NCI-H1436 treated with DMSO at 0.1 percent for 48 hours (cell line): ENCODE measurements at places on chromosomes 7 and 10.
A peak's percentile ranks its signal among the peaks of the same experiment; 100 is the strongest.

DNA sequence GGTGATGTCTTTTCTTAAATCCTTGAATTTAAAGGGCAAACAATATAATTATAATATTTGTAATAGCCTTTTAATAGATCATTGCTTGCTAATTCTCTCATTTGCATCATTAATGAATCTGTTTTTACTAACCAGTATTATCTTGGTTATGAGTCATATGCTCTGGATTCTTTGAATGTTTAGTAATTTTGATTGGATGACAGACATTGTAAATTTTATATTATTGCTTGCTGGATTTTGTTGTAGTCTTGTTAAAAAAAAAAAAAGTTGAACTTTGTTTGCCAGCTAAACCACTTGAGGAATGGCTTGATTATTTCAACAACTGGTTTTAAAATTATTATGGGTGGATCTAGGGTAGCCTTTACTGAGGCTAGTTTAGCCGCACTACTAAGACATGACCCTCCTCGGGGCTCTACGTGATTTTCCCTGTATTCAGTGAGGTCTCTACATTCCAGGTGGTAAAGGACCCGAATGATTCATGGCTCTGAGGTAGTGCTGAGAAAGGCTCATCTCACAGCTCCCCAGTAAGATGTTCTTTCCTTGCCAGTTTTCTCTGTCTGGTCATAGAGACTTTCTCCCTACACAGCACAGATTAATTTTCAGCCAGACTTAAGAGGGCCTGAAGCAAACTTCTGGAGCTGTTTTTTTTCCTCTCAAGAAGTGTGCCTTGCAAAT, 8.5 kb downstream of the C10orf90 start:
- DNase-seq = no peak

DNA sequence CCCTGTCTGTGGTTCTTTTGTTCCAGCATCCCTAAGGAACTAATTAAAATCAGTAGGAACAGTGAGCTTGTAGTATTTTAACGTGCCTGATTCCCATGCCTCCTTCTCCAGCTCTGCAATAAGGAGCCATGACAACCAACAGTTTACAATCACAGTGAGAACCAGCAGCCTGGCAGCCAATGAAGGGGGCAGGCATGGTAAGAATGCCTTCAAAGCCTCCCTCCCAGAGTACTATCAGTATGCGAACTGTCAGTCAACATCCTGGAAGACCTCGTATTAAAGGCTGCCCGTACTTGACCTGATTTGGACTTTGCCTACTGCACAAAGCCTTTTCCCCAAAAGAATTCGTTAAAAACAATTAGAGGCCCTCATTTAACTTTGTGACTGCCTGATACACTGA, 7.7 kb downstream of the ZPBP start:
- DNase-seq = no peak

GRCh38 chr7:110105840-110106239, 985.1 kb upstream of the LRRN3 start:
- DNase-seq = no peak

GRCh38 chr7:112765105-112765504, 25.1 kb downstream of the TMEM168 start:
- DNase-seq = no peak

DNA sequence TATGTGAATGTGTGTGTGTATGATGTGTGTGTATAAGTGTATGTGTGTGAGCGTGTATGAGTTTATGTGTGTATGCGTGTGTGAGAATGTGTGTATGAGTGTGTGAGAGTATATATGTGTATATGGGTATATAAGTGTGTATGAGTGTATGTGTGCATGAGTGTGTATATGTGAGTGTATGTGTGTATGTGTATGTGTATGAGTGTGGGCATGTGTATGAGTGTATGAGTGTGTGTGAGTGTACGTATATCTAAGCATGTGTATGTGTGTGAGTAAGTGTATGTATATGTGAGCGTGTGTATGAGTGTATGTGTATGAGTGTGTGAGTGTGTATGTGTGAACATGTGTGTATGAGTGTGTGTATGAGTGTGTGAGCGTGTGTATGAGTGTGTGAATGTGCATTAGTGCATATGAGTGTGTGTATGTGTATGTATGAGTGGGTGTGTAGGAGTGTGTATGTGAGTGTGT, 12.9 kb downstream of the SLC13A4 start:
- no peak for DNase-seq

DNA sequence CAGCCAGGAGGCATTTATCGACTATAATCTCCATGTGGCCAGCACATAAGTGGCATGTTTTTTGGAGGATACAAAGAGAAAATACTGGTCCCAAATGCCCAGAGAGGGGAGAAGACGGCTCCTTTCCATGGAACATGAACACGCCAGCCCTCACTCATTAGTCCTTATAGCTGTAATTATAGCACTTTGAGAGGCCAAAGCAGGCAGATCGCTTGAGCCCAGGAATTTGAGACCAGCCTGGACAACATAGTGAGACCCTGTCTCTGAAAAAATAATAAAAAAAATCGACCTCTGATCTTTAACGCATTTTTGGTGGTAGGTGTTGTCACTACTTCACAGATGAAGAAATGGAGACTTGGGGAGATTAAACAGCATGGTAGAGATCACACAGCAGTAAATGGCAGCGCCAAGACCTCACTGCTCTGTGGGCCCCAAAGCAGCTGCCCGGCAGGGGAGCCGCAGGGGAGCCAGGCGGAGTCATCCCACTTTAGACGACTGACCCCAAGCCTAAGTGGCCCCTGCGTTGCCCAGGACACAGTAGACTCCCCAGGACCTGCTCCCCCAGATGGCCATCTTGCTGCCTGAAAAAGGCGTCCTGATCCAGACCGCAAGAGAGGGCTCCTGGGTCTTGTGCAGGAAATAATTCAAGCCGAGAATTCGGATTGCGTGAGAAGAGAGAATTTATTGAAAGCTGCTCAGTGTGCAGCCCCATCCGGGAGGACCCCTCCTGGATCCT, 21.2 kb upstream of the PRKAG2 start:
- no peak for DNase-seq

DNA sequence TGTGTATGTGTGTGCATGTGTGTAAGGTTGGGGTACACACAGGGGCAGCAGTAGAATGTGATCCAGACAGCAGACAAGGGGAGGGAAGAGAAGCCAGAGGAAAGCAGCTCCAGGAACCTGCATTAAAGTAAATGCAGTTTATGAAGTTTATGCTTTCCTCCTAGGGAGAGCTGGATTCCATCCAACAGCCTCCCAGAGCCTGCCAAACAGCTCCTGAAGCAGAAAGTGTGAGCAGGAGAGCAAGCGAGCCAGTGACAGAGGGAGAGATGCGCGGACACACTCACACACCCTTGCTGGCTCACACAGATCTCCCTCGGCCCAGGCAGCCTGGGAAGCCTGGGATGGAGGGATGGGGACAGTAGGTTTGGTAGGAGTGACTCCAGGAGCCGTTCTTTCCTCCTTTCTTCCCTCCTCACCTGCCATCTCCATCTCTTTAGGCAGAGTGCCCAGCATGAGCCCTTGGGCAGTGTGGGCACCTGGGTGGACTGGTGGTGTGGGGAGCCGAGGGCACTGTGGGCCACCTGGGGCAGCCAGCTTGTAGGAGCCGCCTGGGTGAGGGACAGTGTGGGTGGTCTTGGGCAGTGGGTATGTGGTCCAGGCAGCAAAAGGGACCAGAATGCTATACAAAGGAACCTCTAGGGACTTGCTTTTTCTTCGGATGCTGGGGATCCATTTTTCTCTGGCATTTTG, 46.1 kb downstream of the PAX2 start:
- no peak for DNase-seq

- DNase-seq = no peak
These were observed 876 bp downstream of the GNAI1 start for GRCh38 chr7:80135309-80136104.

- no peak for DNase-seq
These were observed 43.7 kb downstream of the KCNMA1 start for GRCh38 chr10:77593771-77594470.

GRCh38 chr7:94252971-94253370, 141.7 kb upstream of the COL1A2 start:
- no peak for DNase-seq

DNA sequence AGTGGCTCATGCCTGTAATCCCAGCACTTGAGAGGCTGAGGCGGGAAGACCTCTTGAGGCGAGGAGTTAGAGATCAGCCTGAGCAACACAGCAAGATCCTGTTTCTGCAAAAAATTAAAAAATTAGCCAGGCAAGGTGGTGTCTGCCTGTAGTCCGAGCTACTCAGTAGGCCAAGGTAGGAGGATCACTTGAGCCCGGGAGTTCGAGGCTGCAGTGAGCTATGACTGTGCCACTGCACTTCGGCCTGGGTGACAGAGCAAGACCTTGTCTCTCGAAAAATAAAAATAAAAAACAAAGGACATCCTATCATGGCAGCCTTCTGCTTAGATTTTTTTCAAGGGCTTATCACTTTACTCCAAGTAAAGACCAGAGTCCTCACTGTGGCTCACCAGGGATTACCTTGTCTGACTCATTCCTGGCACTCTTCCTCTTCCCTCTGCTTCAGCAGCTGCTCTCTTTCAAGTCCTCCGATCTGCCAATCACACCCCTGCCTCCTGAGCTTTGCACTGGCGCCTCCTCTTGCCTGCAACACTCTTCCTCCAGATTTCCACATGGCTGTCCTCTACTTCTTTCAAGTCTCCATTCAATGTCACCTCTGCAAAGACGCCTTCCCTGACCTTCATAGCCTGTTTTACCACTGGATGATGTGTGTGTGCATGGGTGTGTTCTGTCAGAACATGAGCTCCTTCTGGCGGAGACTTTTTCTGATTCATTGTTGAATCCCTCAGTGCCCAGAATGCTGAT, 7.7 kb downstream of the PRTFDC1 start:
- peak; percentile 20 for DNase-seq

DNA sequence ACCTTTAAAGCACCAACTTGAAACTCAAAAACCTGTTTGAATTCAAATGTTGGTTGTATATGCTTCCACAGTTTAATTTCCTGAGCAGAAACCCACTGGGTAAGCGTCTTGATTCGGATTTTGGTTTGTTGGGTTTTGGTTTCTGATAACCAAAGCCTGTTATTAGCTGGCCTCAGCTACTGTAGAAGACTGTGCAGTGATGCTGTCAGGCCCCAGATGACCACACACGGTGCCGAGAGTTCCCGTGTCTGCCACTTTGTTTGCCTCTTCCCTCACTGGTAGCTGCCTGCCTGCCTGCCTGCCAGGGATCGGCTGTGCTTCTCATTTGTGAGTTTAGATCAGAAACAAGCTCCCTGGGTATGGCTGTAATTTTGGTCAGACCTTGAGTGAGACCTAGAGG, 5.6 kb downstream of the MDH2 start:
- DNase-seq = no peak

DNA sequence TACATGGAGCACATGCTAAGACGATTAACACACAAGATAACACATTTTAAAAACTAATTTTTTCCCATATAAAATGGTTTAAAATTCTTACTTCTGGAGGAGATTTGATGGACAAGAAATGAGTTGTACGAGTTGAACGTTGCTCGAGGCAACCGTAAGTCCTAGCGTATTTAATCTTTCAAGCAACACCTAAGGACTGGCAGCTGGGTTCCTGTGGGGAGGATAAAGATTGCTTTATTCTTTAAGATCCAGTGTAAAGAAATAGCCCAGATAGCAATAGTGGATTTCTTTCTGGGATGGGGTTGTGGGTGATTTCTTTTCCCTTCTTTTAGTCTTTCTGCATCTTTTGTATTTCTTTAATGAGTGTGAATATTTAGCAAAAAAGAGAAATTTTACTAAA, 9.8 kb downstream of the TBXAS1 start:
- DNase-seq = no peak
